ENCODE measurements at places on chromosomes 5 and 9.

DNA sequence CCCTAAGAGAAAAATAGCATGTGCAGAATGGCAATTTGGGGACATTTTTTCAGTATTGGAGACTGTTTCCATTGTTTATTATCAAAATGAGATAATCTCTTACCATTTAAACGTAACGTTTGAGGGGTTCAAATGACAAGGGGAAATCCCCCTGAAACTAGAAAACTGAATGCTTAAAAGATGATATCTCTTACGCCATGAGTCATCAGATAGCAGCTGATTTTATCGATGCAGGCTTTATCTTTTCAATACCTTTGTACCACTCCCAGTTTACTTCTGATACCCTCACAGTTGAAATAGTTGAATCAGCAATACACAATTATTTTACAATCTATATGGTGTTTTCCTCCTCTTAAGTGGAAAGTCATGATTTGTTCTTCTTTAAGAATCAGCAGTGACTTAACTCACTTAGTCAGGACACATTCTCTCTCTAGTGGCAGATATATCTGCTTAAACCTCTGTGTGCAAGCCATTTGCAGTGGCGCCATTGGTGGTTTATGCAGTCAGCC, 29.2 kb downstream of the OSMR start:
- DNase-seq: no peak

- DNase-seq: no peak
Observed at GRCh38 chr5:41277476-41278245, 64.3 kb upstream of the C6 start.

DNA sequence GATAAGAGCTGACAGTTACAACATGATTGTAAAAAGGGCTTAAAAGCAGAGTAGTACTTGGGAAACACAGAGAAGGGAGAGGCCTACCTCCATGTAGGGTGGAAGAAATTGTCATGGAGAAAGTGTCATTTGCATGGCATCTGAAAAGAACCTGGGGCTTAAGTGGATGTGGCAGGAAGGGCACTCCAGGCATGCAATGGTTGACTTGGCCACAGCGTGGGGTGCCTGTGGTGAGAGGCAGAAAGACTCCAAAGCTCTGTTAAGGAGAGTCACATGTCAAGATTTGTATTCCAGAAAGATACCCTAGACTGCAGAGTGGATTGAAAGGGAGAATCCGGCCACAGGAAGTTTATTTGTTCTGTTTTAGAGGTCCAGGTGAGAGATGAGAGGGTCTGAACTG, 2.4 kb downstream of the POLR3G start:
- no peak for DNase-seq

GRCh38 chr9:123679330-123679987, 250.5 kb downstream of the DENND1A start:
- DNase-seq: no peak

- no peak for DNase-seq
Observed at GRCh38 chr9:15100571-15100970, 190.3 kb upstream of the FREM1 start.

- peak; percentile 57 for DNase-seq
Observed at GRCh38 chr9:133742849-133743444, 4.8 kb upstream of the SARDH start.

DNA sequence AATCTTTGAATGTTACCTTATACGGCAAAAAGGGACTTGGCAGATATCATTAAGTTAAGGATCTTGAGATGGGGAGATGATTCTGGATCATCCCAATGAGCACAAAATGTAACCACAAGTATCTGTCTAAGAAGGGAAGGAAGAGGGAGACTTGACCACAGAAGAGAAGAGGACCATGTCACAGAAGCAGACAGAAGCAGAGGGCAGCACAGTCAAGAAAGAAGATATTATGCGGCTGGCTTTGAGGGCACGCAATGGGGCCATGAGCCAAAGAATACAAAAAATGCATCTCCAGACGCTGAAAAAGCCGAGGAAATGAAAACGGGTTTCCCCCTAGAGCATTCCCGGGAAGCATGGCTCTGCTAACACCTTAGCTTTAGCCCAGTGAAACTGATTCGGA, 225.3 kb downstream of the NR2F1-AS1 start:
- no peak for DNase-seq

DNA sequence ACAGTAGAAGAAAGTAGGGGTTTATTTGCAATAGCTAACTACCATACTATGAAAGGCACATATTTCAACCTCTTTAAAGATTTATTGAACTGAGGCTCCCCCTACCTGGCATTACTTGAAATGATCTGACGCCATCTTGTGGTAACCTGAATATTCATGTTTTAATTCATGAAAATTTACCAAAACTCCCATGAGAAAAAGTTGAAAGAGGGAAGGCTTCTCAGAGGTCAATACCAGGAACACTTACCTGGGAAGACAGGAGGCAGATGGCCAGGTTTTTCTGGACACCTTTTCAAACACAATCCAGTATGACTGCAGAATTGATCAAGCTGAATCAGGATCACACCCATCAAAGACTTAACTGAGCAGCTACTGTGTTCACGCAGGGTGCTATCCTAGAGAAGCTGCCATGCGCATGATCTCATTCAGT, 9.4 kb downstream of the PRELID2 start:
- DNase-seq: no peak

- DNase-seq: no peak
Observed at GRCh38 chr5:100840789-100841188, 62.3 kb downstream of the ST8SIA4 start.

- no peak for DNase-seq
Observed at GRCh38 chr9:129145841-129146292, 32.2 kb downstream of the IER5L start.

DNA sequence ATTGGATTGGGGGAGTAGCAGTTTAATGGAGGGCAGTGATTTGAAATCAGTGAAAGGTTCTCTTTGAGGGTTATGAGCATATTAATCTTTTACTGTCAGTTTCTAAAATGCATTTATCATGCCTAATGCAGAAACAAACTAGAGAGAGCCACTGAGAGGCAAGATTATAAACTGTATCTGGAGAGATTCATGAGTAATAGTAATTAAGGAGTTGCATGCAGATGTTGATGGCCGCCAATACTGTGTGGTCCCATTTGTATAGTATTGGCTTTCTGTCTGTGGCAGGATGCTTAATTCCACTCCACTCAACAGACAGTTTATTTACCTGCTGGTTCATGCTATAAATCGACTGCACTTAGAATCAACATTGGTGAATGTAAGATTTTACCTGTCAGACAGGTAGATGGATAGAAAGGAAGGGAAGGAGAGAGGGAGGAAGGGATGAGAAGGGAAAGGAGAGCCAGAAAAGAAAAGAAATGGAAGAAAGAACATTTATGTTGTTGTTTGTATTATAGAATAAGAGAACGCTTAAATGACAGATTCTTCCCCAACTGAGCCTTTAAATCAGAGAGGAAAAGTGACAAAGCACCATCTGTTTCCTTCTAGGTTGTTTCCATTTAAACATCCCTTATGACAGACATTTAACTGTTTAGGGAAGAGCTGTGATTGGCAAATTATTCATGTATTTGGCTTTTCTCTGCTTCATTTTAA, 146.5 kb downstream of the PAM start:
- DNase-seq: no peak

- peak; percentile 11 for DNase-seq
Observed at GRCh38 chr9:125558453-125559092, 148.4 kb downstream of the MAPKAP1 start.

DNA sequence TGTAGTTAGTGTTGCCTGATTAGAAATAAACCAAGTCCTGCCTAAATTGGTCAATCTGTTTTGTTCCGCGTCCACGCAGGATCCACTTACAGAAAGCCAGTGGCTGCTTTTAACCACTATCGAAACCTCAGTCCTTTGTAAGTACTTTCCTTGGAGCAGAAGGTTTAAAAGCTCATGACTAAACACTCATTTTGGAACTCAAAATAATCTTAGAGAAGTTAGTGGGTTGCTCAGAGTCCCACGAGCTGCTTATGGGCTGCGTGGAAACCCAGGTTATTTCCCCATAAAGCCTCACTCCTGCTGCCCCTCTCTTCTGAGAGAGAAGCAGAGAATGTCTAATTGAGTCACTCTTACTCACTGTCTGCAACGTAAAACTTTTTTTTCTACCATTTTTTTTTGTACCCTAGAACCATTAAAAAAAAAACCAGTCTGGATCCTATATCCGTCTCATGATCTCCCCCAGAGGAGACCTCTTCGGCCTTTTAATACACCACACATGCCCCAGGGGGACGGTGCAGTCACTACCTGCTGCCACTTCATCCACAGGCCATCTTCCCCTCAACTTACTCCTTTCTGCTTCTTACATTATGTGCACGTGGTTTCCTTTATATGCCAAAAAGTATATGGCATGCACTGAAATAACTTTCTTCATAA, 7.6 kb downstream of the BASP1 start:
- no peak for DNase-seq

- no peak for DNase-seq
Observed at GRCh38 chr5:159182691-159183090, 26.7 kb downstream of the RNF145 start.

GRCh38 chr9:93319301-93319991, 132.0 kb upstream of the FAM120A start:
- no peak for DNase-seq

DNA sequence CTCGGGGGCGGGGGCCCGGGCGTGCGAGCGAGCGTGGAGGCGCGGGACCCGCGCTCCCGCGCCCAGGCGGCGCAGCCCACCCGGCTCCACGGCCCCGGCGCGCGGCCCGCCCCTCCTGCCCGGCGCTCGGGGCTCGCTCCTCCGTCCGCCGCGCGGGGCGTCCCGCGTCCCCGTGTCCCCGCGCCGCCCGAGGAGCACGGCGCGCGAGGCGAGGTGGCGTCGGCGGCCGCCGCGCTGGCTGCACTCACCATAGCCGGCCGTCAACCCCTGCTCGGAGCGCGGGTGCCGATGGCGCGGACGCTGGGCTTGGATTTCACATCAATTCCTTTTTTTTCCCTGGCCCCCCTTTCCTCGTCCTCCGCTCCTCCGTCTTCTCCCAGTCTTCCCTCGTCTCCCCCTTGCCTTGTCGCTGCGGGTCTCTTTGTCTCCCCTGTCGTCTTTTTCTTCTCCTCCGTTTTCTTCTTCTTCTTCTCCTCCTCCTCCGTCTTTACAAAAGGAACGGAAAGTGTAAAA, 494 bp downstream of the PTCH1 start:
- no peak for DNase-seq

DNA sequence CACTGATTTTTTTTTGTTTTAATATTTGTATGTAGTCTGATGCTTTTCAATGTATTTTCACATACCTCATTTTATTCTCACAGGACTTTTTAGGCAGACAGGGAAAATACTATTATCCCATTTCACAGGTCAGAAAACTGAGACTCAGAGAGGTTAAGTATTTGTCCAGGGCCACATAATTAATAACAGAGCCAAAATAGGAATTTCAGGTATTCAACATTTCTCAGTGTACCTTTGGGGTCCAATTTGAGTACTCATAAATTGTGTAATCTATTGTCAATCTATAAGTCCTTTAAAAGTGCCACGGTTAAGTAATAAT, 120.7 kb upstream of the GRHPR start:
- no peak for DNase-seq

DNA sequence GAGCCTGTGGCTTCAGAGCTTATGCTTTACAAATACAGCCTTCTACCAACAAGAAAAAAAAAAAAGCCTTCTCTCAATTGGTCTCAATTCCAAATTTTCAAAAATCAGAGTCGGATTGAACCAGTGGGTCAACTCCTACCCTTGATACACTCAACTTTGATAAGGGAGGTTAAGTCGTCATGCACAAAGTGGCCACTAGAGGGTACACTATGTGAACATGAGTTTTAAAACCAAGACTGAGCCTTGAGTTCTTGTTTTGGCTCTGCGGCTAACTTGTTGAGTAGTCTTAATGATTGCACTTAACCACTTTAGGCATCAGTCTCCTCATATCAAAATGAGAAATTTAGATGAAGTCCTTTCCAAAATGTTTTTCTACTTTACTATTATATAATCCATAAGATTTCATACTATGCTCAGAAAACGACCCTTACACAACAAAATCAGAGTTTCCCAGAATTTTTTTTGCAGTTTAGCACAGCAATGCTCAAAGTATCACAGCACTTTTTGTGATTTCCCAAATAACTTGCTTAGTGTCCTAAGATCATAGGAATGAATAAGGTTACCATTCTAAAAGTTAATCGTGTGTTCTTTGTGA, 92.9 kb upstream of the MTAP start:
- DNase-seq: peak; percentile 45

DNA sequence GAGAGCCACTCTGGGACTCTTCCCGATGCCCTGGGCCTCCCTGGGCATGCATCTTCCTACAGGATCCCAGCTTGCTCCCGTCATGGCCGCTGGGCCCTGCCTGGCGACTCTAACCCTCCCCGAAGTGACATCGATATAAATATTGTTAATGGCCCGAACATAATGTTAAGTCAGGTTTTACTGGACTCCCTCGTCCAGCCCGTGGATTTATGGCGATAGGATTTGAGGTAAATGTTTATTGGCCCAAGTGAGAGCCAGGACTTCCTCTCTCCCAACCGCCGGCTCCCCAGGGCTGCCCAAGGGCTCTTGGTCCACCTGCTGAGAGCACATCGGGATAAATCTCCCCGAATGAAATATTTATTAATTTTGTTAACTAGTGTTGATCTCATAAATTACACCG, 246.3 kb downstream of the PBX3 start:
- DNase-seq: no peak

- no peak for DNase-seq
Observed at GRCh38 chr9:127174386-127175318, 52.2 kb upstream of the ANGPTL2 start.

DNA sequence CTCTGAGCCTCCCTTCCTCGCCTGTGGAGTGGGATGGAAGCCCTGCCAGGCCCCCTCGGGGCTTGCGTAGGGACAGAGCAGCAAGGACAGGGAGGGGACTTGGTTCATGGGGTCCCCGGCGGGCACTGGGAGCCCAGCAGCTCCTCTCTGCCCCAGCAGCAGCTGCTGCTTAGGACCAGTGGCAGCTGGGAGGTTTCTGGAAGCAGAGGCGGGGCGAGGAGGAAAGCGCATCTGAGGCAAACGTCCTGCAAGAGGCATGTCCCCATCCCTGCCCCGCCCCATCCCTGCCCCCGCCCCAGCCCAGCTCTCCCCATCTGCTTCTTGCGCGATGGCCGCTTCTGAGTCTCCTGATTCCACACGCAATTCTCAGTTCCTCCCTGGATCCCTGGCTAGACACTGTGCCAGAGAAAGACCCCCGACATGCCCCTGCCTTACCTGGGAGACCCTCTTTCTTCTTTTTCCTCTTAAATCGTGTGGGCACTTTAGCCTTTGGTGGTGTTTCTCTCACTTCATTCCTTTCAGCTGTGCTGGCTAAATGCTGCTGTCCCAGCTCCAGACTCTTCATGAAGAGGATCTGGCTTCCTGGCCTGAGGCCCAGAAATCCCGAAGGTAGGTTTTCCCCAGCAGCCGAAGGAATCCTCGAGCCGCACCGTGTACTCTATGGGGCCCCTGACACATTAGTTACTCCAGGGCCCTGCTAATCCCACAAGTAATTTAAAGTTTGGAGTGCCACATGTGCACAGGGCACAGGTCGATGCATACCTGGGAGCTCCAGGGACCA, 4.4 kb upstream of the OR2S2 start:
- no peak for DNase-seq

DNA sequence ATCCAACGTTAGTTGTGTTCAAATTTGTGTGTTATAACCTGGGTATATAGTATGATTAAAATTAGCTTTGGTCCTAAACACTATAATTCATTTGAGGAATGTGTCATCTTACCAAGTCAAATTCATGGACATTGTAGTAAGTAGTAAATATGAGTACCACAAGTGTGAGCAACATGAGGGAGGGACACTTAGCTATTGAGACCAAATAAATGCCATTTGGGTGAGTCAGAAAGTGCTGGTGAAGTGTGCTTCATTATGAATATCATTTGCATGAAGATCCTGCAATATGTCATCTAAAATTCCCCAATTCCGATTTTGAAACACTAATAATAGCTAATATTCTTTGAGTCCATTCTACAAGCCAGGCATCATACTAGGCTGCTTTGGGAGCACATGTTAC, 336.7 kb upstream of the KIF2A start:
- no peak for DNase-seq

- DNase-seq: no peak
Observed at GRCh38 chr9:70553707-70554673, 139.5 kb upstream of the KLF9 start.
